Progenitor cell of endocrine pancreas (in vitro differentiated cells): ENCODE measurements at places on chromosomes 4 and X.

DNA sequence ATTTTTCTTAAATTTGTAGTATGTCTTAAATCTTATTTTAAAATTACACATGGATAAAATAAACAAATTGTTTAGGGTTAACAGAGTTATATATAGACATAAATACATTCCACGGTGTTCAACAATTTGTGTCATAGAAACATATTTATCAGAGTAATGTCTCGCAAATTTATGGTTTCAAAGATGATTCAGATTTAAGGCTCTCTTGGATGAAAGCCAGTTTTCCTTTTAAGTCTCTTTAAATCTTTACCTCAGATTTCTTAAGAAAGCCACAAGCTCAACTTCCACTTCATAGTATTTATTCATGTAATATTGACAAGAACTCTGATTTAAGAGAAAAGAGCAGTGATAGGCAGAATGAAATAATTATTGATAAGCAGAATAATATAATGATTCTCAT, 1254.8 kb upstream of the ADGRL3 start:
- DNase-seq = no peak

GRCh38 chr4:2261110-2261852, 628 bp downstream of the MXD4 start:
- no peak for DNase-seq

GRCh38 chrX:44332437-44332836, 11.0 kb downstream of the EFHC2 start:
- DNase-seq = no peak

GRCh38 chr4:181959121-181959520, 284.1 kb upstream of the TENM3 start:
- DNase-seq = no peak

GRCh38 chr4:145307120-145307519, 126.7 kb upstream of the OTUD4 start:
- no peak for DNase-seq

DNA sequence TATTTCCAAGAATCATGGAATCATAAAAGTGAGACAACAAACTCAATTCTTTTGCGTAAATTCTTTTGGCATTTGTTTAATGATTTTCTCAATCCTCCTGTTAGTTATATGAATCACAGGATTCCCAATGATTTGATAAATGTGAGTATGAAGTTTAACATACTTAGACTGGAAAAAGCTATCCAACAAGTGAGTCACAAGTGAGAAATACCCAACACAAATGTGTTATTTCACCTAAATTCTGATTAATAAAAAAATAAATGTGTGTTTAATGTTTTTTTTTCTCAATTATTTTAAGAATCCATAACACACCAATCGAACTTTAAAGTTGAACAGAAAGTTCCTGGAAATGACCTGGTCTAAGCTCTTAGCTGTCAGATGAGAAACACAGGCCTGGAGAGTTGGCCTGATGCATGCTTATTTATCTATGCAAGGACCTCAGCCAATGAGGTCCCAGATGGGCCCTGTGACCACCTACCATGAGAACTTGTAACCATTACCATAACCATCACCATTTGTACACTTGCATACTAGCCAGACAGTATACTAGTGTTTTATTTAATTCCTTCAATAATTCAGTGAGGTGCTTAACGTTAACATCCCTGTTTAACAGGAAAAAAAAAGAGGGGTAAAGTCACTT, 386.7 kb downstream of the SPRY1 start:
- DNase-seq = no peak

- no peak for DNase-seq
Measured at GRCh38 chr4:169014586-169014985, 4.5 kb upstream of the CBR4 start.

- DNase-seq = no peak
Measured at GRCh38 chrX:31251336-31251735, 179.5 kb upstream of the FTHL17 start.

GRCh38 chr4:108035691-108036090, 46.0 kb downstream of the HADH start:
- DNase-seq = no peak

DNA sequence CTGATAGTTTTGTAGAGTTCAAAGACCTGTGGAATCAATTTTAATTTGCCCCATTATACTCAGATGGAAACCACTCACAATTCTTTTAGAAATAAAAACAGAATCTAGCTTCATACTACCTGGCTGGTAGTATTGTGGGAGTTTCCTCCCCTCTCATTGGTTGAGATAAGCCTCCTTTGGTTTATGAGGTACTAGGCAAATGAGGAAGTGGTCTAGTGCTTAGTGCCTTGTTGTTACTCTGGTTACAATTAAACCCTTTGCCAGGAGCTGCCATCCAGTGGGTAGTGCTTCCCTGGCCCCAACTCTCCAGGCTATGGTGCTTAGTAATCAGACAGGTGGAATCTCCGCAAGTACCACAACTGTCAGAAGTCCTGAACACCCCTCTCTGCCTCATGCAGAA, 118.3 kb downstream of the CDKL5 start:
- DNase-seq = no peak

DNA sequence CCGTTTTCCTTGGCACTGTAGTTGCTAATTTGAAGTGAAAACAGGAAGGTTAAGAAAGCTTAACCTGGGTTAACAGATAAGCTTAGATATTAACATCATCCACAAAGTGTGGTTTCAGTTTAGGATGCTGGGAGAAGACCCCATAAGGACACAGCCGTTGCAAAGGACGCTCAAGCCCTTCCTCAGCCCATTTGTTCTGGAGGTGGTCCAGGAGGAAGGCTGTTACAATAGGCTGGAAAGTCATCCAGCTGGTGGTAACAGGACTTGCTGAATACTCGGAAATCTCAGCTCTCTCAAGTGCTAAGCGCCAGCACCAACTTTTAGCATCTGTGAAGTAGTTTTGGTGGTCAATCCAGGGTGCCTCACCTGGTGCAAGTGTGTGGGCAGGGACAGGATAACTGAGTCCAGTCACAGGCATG, 14.2 kb downstream of the CHST7 start:
- no peak for DNase-seq

GRCh38 chr4:129110931-129111330, 15.0 kb downstream of the C4orf33 start:
- DNase-seq = no peak

GRCh38 chrX:98067611-98068010, 1183.9 kb downstream of the RPA4 start:
- no peak for DNase-seq

DNA sequence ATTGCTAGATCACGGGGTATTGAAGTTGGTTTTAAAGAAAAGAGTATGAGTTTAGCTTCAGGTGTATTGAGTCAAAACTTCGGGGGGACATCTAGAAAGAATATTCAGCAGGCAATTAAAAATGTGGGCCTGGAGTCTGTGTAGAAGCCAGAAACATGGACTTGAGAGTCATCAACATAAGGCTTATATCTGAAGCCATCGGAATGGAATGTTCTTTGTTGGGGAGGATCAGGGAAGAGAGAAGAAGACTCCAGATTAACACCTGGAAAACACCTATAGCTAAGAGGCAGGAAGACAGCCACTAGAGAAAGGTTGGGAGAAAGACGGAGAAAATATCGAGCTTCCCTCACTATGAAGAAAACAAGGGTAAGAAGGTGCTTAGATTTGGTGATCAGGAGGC, 69.5 kb downstream of the BEND2 start:
- no peak for DNase-seq

DNA sequence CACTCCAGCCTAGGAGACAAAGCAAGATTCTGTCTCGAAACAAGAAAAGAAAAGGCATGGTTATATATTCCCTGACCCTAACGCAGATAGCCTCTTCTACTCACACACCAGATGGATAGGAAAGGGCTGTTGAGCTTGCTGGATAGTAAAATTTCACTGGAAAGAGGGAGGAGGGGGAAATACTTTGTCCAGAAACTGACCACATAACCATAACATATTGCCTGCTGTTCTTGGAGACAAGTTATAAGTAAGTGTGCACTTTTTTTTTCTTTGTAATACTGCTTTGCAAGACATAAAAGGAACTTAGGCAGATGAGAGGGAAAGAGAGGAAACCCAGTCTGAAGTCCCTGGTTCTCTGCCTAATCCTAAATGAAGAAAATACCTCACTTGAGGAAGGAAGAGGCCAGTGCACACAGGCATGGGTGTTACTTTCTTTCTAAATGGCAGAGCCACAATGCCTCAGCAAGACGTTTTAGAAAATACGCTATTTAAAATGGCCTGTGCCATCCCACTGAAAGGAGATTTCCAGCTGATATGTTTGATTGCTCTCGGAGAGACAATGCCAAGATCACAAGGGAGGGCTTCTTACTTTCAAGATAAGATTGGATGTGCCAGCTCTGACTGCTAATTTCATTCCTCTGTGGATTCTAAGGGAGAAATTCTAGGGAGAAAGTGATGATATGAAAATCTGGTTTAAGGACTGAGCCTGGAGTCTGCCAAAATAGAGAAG, 140.6 kb downstream of the DCTD start:
- no peak for DNase-seq

DNA sequence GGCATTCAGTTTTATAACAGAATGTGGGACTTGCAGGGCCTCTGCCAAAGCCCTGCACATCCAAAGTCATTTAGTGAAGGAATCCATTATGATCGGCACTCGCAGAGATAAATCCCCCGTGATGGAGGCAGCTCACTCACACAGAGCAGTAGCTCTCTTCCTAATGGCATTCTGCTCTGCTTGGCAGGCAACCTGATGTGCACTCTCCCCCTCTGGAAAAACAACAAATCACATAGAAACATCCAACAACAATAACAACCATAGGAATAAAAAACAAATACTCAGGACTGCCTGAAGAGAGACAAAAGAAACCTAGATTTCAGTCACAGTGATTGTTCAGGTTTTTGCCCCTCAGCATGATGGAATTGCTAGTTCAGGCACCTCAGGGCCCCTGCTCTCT, 59.7 kb downstream of the NAA11 start:
- DNase-seq = no peak

- DNase-seq = no peak
Measured at GRCh38 chr4:1668488-1668840, 15.6 kb downstream of the FAM53A start.

DNA sequence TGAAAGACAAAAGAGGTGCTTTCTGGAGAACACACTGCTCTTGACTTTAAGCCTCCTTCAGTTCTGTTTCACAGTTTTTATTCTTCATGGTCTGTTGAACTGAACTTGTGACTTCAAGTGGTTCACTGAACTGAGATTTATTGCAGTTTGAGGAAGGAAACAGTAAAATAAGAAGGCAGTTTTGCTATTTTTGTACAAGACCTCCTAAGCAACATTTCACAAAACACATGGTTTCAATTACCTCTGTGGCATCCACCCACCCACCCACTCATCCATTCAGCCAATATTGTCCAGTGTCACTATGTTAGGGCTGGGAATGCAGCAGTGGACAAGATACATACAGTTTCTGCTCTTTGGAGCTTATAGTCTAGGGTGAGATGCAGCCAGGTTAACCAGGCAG, 131.3 kb downstream of the IL1RAPL2 start:
- no peak for DNase-seq

DNA sequence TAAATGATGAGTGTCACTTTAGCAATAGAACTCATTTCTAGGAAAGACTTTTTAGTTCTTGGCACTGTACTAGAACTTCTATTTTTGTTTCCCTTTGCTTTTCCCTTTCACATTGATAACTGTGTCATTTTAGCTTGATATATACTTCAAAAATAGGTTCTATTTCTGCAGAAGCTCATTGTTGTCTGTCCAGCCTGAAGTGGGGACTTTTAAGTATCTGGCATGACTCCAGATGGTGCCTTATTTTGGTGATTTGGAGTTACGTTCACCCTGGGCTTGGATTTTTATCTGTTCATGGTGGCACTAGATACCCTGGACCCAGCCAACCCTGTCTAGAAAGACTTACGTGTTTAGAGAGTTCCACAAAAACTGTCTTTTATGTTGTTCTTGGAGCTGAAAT, 3.4 kb downstream of the ABHD18 start:
- no peak for DNase-seq

- DNase-seq = no peak
Measured at GRCh38 chr4:42965326-42965725, 72.8 kb downstream of the GRXCR1 start.
